A549 treated with AZD2906 at 1 μM for 4 hours (cell line): ENCODE measurements at places on chromosomes 3 and 15. TPM values are rescaled to one million over a fixed set of nuclear protein-coding genes. Genes with fewer than 3 reads are reported as not detected.

Gene CYP1A1
- 1.2 to 2.2 TPM (median 1.7 TPM) in 5 replicates for total RNA-seq

Gene ZBBX
- not detected in 5 replicates for total RNA-seq

Gene TLE3
- total RNA-seq = 36.6 to 40.4 TPM (median 36.8 TPM) in 5 replicates

Gene TSC22D2
- 15.9 to 17.5 TPM (median 17.1 TPM) in 5 replicates for total RNA-seq

Gene CPB1
- total RNA-seq = not detected in 5 replicates

Gene ACSBG1
- 0.10 to 0.48 TPM (median 0.26 TPM) in 5 replicates for total RNA-seq

Gene INKA1
- 1.9 to 2.8 TPM (median 2.3 TPM) in 5 replicates for total RNA-seq

Gene RPL22L1
- total RNA-seq = 194 to 287 TPM (median 239 TPM) in 5 replicates

Gene TM6SF1
- total RNA-seq = 0.09 to 0.13 TPM (median 0.10 TPM) in 4 of 5 replicates, not detected in the other

Gene EFCC1
- 0.02 TPM in 1 of 5 replicates, not detected in the others for total RNA-seq

Gene SPATA12
- total RNA-seq = 0.29 to 0.55 TPM (median 0.39 TPM) in 5 replicates
